Stimulated activated CD4-positive, alpha-beta T cell treated with anti-CD3 and anti-CD28 coated beads, Interleukin-4, amount 100 ng/mL, for 48 hours (primary cell): ENCODE measurements at places on chromosomes 13 and 19.

GRCh38 chr13:49540552-49540951 is 44.8 kb downstream of the PHF11 start:
- DNase-seq, result no peak

- no peak for DNase-seq
Observed at GRCh38 chr13:68304286-68304893, 1074.3 kb upstream of the PCDH9 start.

GRCh38 chr13:110354123-110354627 is 47.1 kb downstream of the COL4A2 start:
- no peak for DNase-seq

DNA sequence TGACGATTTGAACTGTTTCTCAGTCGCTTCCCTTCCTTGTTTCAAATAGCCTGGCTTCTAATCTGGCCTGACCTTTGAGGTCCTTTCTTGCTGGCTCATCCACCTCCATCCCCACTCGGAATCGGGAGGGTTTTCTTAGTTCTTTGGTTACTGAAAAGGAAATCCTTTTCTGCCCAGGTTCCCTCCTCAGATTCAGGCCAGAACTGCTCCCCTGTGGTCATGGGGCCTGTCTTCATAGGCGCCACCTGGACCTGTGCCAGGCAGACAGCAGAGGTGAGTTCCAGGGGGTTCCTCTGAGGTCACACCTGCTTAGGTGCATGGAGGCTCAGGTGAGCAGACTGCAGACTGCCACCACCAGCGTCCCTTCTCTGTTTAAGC is 62.4 kb downstream of the AKAP11 start:
- no peak for DNase-seq

GRCh38 chr13:93882086-93882651 is 597.3 kb downstream of the DCT start:
- no peak for DNase-seq

GRCh38 chr13:111895896-111896821 is 170.8 kb upstream of the SOX1 start:
- no peak for DNase-seq

DNA sequence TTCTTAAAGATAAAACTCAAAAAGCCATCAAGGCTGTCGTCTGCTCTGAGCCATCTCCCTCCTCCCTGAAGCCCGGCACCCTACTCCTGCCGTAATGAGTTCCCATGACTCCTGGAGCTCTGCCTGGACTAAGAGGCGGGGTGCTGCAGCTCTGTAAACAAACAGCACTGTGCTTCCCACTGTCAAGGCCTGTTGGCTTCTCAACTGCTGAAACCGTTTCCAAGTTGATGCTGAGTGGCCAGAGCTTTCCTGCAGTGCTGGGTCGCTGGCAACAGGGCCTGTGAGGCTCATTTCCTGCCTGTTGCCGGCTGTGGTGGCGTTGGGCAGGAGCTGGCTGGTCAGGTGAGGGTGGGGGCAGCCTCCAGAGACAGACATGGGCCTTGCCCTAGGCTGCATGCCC is 26.7 kb upstream of the ISYNA1 start:
- DNase-seq, result no peak

- DNase-seq, result peak; percentile 63
Observed at GRCh38 chr19:49690656-49691242, at the start of gene CPT1C. Gene CPT1C (plus strand): TSS chr19:49691116. CDS start chr19:49692253, 1,137 bp downstream.

- DNase-seq, result no peak
Observed at GRCh38 chr13:43579321-43579720, 207.5 kb downstream of the ENOX1 start.

DNA sequence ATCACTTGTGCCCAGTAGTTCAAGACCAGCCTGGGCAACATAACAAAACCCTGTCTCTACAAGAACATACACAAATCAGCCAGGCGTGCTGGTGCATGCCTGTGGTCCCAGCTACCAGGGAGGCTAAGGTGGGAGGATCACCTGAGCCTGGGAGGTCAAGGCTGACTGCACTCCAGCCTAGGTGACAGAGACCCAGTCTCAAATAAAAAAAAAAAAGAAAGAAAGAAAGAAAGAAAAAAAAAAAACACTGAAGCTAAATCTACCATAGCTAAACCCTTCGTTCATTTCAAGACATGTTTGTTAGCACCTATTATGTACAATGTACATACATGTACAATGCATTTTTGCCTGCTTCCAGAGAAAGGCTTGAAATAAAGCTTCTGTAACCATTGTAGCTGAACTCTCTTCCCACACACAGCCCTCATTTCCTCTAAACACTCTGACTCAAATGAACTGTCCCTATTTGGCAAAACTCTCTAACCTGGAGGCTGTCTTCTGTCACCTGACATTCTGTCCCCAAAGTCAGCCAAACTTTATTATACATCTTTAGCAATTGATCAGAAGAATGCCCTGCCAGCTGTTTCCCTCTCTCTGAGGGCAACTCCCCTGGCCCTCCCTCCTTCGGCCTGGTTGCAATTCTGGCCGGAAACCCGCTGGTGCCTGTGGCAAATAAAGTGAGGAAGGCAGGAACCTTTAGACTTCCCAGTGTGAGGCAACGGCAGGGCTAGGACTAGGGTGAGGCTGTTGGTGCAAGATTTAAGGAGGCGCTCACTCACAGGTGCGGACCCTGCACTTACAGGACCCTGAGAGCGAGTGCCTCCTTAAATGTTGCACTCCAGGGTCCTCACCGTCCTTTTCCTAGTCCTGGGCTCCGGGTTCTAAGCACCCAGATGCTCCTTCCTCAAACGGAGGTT is 1.8 kb downstream of the ETHE1 start:
- no peak for DNase-seq

DNA sequence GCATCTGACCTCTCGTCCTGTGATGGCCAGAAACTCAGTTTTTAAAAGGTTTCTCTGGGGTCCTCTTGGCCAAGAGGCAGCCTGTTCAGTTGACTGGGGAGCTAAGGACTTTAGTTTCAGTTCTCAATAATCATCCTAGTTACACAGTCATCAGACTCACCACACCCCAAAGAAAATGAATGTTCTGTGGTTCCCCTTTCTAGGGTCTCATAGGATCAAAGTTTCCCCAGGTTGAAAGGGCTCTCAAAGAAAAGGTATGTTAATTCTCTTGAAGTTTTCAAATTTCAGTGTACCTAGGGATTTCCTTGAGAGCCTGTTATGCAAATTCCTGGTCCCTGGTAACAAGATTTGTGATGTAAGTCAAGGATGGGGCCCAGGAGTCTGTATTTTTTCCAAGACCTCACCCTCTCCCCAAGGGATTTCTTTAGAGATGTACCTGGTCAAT is 94.9 kb downstream of the FAM216B start:
- DNase-seq, result no peak

- DNase-seq, result no peak
Observed at GRCh38 chr13:68232351-68233130, 1002.4 kb upstream of the PCDH9 start.

DNA sequence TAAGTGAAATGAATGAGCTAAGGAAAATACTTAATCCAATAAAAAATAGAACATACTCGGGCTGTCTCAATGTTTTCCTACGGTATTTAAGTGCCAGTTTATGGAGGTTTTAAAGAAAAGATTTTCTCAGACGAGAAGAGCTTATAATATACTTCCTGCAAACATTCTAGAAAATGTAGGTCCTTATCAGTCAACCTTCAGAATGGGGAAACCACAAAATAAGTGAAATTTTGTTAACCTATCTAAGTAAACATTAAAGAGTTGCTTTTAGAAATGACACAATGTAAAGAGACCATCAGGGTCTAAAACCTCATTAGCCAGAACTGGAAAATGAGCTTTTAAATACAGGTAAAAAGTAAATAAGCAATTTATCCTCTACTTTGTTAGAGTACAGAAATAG is 12.1 kb downstream of the MIR17HG start:
- no peak for DNase-seq

DNA sequence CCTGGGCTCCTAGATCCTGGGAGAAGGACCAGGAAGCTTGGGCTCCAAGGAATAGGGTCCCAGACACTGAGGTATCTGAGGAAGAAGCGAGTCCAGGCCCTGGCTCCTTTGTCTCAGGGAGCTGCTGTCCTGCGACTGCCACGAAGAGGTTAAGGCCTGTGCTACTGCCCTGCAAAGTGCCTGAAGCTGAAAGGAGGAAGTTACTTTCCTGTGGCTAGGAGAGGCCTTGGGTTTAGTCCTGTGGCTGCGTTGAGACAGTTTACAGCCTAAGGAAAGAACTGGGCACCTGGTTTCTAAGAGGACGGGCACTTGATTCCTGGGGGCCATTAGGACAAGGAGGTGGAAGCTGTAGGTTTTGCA is 2.8 kb downstream of the MYADM start:
- DNase-seq, result no peak

DNA sequence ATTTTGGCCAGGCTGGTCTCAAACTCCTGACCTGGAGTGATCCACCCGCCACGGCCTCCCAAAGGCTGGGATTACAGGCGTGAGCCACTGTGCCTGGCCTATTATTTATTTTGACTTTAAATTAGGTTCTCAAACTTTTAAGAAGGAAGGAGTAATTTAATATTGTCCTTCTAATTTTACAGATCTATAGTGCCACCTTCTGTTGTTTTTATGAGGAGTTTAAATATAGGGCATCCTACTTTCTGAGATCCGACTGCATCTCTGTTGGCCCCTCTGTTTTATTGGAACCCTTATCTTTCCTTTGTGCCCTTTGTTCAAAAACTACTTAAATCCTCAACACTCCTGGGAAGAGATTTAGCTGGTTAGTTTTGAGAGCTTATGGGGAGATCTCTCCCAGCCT is 25.4 kb upstream of the ZMYM5 start:
- no peak for DNase-seq
